Heart left ventricle (tissue), 16 donors: ENCODE measurements at places on chromosomes 11 and 22. TPM values are rescaled to one million over a fixed set of nuclear protein-coding genes. Genes with fewer than 3 reads are reported as not detected.

- no peak for DNase-seq
Measured at GRCh38 chr22:30260276-30260675, 6.4 kb downstream of the OSM start.

The YAP1 gene
- 70.3 TPM for total RNA-seq

GRCh38 chr22:35413624-35414023, 13.7 kb downstream of the MCM5 start:
- DNase-seq, result no peak

DNA sequence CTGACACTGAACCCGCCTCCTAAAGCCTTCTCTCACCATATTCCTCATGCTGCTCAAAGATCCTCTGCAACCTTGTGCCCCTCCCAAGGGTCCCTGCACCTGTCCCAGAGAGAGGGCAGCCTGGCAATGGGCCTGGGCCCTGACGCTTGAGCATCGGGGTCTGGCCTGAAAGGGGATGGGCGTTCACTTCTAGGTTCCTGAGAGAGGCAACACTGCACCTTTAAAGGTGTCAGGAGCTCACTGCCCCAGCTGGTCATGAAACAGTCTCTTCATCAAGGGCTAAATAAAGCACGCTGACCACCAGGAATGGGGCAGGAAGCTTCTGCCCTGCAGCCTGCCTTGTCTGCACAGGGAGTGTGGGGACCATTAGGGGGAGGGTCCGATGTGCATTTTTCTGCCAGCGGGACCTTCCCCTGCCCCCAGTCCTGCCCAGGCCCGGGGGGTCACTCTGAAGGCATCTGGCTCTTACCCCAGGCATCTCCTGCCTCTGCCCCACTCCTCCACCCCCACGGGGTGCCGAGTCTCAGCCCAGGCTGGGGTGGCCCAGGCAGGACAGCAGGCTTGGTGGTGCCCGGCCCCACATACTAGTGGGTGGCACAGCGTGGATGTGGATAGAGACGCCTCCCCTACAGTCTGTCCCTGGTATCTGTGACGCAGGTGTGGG, 3.5 kb downstream of the C11orf21 start:
- no peak for DNase-seq

The CHRNA10 gene
- total RNA-seq, result 0.50 TPM

GRCh38 chr11:57977709-57978108, 46.0 kb upstream of the OR9Q1 start:
- no peak for DNase-seq

- DNase-seq, result no peak
Measured at GRCh38 chr11:12185106-12185690, 74.8 kb downstream of the MICAL2 start.

DNA sequence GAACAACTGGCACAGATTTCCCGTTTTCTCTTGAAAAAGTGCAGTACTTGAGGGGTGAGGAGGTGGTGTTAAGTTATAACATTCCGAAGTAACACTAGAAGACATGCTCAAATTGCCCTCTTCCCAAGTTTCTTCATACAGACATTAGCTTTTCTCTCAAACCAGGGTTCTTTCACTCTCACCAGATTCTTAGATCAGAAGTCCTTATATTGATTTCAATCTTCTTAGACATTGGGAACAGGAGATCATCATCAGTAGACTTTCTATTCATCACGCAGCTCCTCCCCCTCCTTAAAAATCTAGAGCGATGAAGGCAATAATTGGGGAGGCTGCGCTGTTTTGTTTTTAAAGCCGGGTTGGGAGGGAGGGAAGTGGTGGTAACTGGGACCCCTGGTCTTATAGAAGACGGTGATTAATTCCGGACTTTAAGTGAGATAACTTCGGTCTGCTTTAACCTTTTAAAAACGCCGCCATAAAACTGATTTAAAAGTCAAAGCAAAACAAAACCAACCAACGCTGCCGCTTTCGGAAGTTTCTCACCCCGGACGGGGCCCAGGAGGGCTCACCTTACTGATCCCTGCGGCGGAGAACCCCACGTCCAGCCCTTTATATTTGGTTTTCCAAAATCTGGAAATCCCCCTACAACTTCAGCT, 665 bp downstream of the USP28 start:
- no peak for DNase-seq

The MYO18B gene
- total RNA-seq, result 241 TPM

The INPP5J gene
- total RNA-seq, result 22.1 TPM

DNA sequence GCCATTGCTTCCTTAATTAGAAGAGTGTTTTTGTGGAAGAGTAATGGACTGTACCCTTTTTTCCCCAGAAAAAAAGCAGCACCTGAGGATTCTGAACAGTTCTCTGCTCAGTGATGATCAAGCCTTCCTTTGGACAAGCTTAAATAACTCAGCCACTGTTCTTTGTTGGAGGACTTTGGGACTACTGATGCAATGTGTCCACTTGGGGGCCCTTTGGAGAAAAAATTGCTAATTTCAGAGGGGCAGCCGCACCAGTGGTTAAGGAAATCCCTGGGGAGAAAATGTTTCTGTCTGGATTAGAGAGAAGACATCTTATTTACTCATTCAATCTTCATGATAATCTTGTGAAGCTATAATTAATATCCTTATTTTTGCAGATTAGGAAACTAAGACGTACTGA, 5.3 kb upstream of the KMT2A start:
- DNase-seq, result no peak

The H19 gene
- 705 TPM for total RNA-seq

The MPEG1 gene
- 10.4 TPM for total RNA-seq

- no peak for DNase-seq
Measured at GRCh38 chr22:41648432-41648831, 27.3 kb downstream of the XRCC6 start.

GRCh38 chr11:209275-210121, 2.0 kb downstream of the RIC8A start:
- no peak for DNase-seq

GRCh38 chr11:102522312-102523188, 8.0 kb downstream of the MMP7 start:
- no peak for DNase-seq

DNA sequence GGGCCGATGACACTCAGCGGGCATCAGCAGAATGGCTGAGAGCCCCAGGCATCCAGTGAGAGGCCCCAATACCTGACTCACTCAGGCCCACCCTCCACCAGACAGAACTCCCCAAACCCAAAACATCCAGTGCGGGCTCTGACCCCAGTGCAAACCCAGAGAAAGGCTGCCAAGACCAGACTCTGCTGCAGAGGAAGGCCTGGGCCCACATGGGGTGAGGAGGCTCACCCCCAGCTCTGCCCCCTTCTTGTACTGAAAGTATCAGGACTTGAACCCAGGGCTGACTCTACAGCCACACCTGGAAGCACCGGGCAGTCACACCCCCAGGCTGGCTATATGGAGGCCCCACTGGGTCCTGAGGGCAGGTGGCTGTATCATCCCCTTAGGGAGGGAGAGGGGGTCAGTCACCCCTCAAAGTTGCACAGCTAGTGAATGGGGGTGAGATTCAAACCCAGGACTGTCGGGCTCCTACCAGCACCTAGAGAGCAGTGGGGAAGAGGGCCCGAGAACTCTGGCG, 49.3 kb downstream of the IGLL1 start:
- DNase-seq, result peak; percentile 8

The TENM4 gene
- 6.4 TPM for total RNA-seq

DNA sequence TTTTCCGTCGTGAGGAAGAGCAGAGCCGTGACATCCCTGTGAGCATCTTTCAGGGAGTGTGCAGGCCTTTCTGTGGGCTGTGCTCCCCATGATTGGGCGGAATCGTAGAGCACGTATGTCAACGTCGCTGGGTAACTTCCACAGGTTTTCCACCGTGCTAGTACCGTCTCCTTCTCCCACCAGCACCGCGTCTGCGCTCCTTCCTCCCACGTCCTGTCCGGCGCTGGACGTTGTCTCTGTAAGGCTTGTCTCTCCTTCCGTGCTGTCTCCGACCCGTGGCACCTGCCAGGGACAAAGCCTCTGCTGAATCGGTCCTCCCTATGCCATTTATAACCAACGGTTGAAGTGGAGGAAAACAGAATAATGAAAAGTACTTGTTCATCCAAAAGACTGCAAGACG, 386.7 kb downstream of the BRD1 start:
- DNase-seq, result no peak

GRCh38 chr11:118621071-118621783, 13.8 kb downstream of the PHLDB1 start:
- peak; percentile 94 for DNase-seq

DNA sequence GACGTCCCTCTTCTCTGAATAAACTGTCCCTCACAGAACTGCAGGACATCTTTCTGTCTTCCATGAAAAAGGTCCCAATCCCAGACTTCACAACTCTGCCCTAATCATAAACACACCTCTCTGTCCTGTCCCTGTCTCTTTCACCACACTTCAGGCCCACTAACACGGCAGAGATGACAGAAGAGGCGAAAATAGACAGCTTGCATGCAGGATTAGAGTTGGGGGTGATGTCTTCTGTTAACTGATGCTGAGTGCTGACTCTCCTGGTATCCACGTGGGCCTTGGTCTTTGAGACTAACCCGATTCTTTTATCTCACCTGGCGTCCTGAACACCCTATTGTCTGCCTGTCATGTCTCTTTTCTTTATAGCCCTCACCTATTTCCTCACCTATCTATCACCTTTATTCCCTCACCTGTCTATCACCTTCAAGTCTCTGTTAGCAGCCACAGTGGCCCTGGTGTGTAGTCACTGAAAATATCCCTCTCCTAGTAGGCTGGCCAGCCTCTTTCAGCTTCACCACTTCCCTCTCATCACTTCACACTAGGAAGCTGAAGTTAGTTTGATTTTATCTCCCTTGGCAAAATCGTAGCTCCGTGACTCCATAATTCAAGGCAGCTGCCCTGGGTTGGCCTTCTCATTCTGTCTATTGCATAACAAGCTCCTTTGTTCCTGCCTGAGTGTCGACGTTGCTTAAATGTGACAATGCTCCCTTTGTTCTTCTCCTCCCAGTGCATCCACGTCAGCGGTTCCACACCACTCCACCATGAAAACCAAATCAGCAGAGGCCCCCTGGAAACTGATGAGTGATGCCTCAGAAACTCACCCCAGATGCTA, 30.6 kb upstream of the DRD2 start:
- DNase-seq, result no peak
